Immature natural killer cell (primary cell): ENCODE measurements at places on chromosomes 7 and 10. TPM values are rescaled to one million over a fixed set of nuclear protein-coding genes. Genes with fewer than 3 reads are reported as not detected.

C10orf71 gene
- polyA plus RNA-seq = not detected

ASB10 gene
- polyA plus RNA-seq = not detected

RET gene
- polyA plus RNA-seq = 0.27 TPM

COBL gene
- polyA plus RNA-seq = not detected

SEMA3E gene
- polyA plus RNA-seq = not detected

CYREN gene
- 53.1 TPM for polyA plus RNA-seq

CNTNAP2 gene
- not detected for polyA plus RNA-seq

YAE1 gene
- polyA plus RNA-seq = 6.3 TPM

CNPY1 gene
- not detected for polyA plus RNA-seq

LOXL4 gene
- polyA plus RNA-seq = 0.18 TPM

CCDC136 gene
- polyA plus RNA-seq = 2.6 TPM

IFIT1B gene
- not detected for polyA plus RNA-seq

ARHGAP12 gene
- 8.1 TPM for polyA plus RNA-seq

TRIL gene
- not detected for polyA plus RNA-seq
